ENCODE measurements at places on chromosomes 2 and 18.

DNA sequence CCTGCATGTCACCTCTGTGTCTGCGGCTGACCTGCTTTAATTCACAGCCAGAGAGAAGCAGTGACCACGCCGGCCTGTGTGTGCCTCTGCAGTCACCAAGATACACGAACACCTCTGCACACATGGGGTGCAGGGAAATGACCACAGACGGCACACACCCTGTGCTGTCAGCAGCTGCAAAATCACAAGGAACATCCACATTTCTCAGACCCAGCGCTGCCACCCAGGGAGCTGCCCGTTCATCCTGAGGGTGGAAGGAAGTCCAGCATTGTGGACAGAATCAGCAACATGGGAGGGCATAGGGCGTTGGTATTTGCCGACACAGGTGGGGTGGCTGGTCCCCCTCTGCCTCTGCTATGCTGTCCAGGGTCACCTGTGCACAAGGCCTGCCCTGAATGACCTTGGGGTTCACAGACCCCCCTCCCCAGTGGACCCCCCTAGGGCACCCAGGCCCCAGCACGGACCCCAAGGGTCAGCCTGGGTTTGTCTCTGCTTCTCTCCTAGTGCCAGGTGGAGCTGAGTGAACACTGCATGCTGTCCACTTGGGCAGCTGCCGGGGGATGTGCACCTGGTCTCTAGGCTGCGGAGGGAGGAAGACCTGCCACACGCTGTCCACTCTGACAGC, 107.4 kb downstream of the PXDN start:
- no peak for DNase-seq

DNA sequence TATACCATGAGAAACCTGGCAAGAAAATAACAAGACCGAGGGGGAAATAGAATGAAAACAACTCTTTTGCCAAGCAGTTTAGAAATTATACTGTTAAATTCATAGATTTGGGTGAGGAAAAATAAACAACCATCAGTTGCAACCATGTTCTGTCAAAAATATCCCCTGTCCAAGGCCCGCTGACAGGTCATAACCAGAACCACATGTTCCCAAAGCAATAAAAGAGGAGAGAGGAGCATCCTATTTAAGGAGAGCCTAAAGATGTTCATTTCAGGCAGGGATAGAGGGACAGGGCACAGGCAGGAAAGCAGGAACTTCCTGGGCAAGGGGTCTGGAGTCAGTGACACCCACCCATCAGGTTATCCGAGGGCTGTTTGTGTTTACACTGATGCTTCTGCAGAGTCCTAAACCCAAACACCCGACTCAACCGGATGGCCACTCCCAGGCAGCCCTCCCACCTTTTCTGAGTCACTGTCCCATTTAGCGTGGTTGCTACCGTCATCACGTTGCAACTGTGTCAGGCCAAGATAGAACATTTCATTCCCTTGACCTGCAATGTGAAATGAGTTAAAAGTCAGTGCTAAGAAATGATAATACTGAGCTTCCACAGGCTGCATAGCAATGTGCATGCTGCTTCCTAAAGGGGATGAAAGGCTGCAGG, 468.3 kb upstream of the RAB12 start:
- DNase-seq = no peak

GRCh38 chr2:199659207-199659606, 191.8 kb downstream of the FTCDNL1 start:
- DNase-seq = peak; percentile 50

- DNase-seq = no peak
Observed at GRCh38 chr2:30708491-30709290, 98.6 kb downstream of the CAPN13 start.

DNA sequence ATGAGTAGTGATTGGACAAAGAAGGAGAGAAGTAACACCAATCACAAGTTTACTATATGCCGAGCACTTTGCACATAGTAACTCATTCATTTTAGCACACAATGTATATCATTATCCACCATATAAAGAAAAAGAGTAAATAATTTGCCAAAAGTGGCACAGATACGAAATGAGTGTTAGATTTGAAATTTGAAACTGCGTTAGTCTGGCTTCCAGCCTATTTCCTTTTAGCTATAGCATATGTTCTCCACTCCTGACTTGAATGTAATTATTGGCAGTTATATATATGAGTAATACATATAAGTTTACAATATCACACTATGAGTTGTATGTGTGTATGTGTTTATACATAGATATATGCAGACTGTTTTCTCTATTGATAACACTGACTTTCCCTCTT, 98.6 kb downstream of the NOL4 start:
- no peak for DNase-seq

DNA sequence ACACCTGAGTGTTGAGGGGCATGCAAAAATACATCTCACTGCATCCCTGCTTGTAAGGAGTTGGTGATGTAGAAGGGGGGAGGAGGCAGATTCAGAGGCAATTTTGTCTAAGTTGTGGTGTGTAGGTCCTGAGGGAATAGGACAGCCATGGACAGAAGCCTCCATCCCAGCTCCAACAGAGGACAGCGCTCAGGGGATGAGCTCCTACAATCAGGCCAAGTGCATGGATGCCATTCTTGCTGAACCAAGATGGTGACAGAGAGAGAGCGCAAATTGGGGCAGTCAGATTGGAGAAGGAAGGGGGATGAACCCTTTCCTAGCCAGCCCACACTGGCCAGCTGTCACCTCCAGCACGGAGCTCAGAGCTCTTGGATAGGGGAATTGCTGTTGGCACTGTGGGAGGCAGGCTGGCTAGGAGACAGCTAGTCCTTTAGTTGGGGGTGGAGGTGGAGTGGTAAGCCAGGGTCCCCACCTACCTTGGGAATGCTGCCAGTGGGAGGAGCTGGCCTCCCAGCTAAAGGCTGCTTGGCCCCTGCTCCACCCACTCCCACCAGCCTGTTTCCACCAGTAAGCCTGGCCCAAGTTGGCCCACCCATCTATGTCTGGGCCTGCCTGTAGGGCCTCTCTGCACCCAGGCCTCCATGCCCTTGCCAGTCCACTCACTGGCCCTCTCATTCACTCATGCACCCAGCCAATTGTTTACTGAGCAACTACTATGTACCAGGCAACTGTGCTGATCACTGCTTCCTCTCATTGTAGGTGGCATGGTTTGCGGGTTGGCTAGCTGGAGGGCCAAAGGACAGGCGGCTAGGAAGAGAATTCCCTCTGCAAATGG, 2.5 kb upstream of the PER2 start:
- no peak for DNase-seq

- DNase-seq = no peak
Observed at GRCh38 chr2:30197570-30198192, 33.7 kb upstream of the LBH start.

DNA sequence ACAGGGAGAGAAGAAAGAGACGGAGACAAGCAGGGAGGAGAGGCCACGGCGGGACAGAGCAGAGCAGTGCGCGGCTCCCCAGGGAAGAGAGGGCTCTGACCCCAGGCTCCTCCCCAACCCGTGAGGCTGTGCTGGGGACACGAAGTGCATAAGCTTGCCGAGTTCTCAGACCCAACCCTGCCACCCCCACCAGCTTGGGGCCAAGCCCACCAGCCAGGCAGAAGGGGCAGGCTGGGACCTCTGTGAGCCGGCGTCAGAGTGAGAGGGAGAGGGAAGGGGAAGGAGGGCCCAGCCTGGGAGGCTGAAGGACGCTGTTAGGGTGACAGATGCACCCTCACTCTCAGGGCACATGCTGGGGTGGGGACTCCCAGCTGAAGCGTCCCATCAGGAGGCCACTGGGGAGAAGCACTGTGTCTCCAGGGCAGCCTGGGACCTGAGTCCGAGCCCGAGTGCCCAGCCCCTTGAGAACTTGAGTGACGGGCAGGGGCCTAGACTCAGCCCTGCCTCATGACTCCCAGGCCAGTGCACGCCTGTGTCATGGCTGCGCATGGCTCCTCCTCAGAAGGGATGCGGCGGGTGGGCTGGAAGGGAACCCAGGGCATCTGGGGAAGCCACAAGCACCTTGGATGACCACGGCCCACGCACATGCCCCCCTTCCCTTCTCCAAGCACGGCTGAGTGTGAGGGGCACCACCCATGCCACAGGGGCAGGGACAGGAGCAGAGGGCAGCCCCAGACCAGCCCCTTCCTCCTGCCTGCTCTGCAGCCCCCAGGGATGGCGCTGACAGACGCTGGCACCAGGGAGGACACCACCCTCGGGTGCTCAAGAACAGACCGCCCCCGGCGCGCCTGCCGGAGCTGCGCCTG, 31.0 kb downstream of the MTERF4 start:
- DNase-seq = no peak

DNA sequence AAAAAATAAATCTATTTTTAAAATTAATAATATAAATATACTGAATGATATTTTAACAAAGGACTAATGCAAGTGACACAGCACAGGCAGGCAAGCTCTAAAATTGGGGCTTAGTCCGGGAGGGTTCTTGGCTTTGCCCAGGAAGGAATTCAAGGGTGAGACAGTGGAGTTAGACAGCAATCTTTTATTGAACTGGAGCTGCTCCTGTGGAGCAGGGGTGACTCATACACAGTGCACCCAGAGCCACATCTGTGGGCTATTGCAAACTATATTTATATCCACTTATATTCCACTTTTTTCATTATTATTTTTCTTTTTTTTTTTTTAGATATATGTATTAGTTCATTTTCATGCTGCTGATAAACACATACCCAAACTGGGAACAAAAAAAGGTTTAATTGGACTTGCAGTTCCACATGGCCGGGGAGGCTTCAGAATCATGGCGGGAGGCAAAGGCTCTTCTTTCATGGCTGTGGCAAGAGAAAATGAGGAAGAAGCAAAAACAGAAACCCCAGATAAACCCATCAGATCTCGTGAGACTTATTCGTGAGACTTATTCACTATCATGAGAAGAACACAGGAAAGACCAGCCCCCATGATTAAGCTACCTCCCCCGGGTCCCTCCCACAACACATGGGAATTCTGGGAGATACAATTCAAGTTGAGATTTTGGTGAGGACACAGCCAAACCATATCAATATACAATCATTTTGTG, 437.1 kb downstream of the BCL11A start:
- DNase-seq = no peak

All from iPS DF 19.7 (cell line).